ENCODE measurements at places on chromosomes 1 and 21.

- no peak for DNase-seq
Observed at GRCh38 chr1:45037456-45037855, 25.4 kb downstream of the UROD start.

DNA sequence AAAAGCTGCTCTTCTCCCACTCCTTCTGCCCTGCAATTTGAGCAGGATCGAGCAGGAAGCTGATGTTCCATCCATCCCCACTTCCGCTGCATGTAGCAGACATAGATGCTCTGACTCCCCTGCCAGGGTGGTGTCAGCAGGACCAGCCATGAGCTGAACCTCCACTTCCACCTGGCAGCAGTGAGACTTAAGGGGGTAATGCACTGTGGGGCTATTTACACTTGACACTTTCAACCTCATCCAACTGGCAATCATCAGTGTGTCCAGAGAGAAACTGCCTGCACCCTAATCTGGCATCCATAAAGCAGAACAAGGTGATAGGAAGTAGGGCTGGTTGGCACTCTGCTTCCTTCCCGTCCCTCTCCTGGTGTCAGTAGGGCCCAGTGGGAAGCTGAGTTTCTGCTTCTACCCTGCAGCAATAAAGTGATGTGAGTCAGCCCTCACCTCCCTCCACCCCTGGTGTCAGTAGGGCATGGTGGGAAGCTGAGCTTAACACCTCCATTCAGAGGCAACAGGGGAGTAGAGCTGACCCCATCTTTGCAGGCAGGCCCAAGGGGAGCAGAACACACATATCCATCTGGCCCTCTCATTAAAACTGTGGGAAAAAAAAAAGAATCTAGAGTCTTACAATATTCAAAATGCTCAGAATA lies 272.3 kb downstream of the PTPRU start:
- DNase-seq, result no peak

DNA sequence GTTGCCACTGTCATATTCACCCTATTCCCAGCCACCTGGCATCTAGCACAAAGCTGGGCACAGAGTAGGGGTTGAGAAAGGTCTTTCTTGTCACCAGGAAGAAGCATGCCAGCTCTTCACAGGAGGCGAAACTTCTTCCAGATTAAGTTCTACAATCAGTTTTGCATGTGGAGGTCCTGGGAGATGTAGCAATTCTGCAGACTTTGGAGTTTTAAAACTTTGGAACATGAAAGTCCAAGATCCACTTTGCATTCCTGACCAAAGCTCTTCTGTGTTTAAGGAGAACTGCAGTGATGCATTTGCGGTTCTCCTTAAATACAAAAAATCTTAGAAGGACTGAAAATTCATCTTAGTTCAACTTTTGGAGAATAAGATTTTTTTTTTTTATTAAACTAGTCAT lies 258.5 kb upstream of the USP24 start:
- DNase-seq, result no peak

DNA sequence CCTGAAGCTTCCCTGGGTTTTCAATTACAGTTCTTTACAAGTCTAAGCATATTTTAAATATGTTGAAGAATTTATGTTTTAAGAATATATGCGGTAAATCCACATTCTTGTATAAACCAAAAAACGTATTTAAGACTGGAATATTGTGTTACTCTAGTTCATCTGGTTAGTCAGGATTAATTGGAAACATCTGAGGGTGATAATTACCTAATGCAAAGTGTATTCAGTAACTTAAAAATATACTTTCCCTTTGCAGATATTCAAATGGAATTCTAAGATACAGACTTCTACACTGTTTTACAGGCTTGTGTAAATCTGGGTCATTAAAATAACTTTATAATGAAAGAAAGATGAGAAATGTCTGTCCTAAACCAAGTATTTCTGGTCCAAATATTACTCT lies 302.0 kb downstream of the VAV3 start:
- no peak for DNase-seq

GRCh38 chr1:209729436-209729835 lies 24.8 kb downstream of the HSD11B1 start:
- DNase-seq, result no peak

DNA sequence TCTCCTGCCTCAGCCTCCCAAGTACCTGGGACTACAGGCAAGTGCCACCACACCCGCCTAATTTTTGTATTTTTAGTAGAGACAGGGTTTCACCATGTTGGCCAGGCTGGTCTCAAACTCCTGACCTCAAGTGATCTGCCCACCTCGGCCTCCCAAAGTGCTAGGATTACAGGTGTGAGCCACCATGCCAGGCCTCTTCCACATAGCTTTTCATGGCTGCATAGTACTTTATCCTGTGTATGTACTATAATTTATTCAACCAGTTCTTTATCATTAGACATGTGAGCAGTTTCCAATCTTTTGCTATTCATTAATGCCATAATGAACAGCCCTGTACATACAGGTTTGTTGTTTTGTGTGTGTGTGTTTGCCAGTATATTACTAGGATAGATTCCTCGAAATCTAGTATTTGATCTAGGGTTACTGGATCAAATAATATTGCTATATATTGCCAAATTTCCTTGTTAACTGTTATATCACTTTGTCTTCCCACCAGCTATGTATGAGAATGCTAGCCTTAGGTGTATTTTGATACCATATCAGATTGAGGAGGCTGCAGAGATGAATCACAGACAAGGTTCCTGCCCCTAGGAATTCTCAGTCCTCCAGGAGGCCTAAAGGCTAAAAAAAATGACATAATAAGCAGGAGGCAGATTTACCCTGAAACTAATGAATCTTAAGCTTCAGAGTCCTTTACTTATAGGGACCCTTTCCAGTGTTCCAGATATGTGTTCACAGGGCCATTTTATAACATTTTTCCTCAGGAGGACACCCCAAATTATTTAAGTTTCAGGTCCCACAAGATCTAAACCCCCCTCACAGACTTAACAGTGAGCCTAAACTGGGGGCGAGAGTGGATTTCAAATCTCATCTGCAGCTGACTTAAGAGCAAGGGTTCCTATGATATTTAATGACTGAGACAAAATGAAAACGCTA lies 2.1 kb upstream of the PDIK1L start:
- no peak for DNase-seq

- DNase-seq, result no peak
Observed at GRCh38 chr1:8075511-8076051, 49.5 kb upstream of the ERRFI1 start.

DNA sequence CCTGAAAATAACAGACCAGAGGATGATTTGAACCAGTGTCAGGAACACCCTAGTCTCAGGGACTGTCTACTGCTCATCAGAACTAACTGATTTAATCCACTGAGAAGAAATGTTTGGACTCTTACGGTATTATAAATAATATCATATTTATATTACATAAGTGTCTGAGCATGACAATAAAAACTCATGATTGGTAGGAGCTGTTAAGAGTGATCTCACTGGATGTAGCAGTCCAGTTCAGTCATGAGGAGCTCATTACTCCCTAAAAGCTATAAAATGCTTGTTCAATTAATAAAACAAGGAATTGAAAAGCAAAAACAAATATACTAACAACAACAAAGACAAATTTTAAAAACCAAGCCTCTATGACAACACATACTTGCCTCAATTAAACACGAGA lies 68.8 kb upstream of the BCL9 start:
- DNase-seq, result no peak

DNA sequence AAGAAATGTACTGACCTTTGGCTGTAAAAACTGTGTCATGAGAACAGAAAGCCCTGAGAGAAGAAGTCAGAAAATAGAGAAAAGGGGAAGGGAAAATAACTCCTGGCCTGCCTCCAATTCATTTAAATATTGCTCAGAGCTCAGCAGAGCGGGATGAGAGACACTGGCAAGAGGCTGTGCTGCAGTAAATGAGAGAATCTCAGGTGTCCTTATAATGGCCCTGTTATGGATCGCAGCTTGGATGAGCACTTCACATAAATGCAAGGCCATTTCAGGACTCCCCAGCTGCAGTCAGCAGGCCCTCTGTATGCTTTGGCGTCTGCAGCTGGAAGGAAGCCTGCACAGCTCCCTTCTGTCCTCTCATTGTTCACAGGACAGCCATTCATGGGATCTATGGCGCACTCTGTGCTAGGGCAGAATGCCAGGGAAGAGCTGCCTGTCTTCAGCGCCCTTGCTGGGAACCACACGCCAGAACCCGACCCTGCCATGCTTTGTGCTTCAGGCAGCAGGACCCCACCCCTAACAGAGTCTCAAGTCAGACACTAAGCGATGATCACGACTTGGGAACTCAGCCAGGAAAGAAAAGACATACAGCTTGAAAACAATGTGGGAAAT lies 20.7 kb upstream of the ABCB10 start:
- DNase-seq, result no peak

GRCh38 chr1:117046781-117047180 lies 13.3 kb upstream of the TTF2 start:
- no peak for DNase-seq

GRCh38 chr1:1120866-1121591 lies 5.1 kb upstream of the C1orf159 start:
- DNase-seq, result no peak

GRCh38 chr1:58857680-58858673 lies 74.1 kb upstream of the JUN start:
- no peak for DNase-seq
